ENCODE measurements at places on chromosomes 4 and X.

DNA sequence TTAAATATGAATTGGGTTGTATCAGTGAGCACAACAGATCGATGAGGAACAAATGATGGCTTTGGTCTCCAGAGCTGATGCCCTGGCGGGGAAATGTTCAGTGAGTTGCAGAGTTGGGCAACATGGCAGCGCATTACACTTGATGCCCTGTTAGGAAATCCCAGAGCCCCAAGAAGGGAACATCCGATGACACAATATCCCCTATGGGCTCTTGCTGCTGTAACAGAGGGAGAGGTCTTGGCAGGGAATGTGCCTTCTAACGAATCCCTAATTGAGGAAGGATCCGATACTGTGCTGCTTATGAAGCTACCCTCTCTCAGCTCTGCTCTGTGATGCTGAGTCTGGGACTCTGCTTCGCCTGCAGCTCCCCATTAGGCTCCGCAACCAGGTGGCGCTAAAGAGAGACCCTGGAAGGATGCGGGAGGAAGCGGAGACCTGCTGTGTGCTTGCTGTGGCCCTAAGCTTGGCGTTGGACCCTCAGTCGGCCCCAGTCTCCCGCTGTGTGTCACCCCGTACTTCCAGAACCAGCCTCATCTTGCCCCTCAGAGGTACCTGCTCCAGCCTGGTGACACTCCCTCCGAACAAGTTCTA is 38.9 kb downstream of the PDHA1 start:
- DNase-seq: no peak
- no peaks in the 10 kb centered on the region for H3K4me1 ChIP-seq
- no peak overlapping the region for H3K27ac ChIP-seq
- no peaks in the 10 kb centered on the region for H3K36me3 ChIP-seq
- H3K27me3 ChIP-seq: no peaks in the 10 kb centered on the region
- H3K4me3 ChIP-seq: no peak overlapping the region

DNA sequence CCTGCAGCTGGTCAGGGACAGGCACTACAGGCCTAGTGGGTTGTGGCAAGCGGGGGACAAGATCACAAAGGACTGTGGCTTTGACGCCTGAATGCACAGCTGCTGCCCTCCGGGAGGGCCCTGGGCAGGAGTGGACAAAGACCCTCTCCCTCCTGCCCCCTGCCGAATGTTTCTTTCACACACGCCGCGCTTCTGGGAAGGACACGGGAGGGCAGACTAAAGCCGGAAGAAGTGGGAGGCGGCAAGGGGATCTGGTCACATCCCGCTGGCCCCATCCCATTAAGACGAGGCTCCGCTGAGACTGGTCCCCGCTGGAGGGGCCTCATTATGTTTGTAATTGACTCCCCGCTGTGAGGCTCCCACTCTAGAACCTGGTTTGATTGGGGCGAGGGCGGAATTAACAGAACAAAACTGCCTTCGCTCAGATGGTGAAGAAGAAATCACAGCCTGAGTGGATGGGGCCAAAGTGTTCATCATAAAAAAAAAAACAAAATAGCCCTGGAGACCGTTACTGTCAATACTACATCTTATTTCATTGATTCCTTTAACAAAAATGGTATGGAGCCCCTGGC is 37.8 kb upstream of the PSAPL1 start:
- no peak overlapping the region for H3K4me3 ChIP-seq
- no peak for DNase-seq
- no peaks in the 10 kb centered on the region for H3K36me3 ChIP-seq
- H3K27ac ChIP-seq: no peak overlapping the region

DNA sequence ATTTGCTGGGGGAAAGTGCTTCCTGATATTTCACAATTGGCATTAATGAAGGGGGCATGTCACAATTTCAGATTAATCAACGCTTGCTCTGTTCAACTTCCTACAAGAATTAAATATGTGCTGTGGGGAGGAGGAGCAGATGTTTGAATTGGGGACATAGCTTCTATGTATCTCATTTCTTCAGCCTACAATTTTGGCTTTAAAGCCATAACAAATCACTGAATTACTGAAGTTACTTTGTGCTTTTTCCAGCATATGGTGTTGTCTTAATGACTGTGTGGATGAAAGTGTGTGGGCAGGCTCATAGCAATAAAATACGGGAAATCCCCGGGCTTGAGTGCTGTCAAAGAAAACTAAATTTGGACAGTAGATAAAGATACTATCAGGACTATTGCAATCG is 813 bp downstream of the TLR7 start:
- H3K36me3 ChIP-seq: no peaks in the 10 kb centered on the region
- DNase-seq: no peak
- no peaks in the 10 kb centered on the region for H3K27me3 ChIP-seq
- no peak overlapping the region for H3K27ac ChIP-seq

GRCh38 chr4:992297-993110 is 700 bp downstream of the SLC26A1 start:
- peaks cover 14% of the 10 kb centered on the region for H3K27me3 ChIP-seq
- no peaks in the 10 kb centered on the region for H3K36me3 ChIP-seq

GRCh38 chrX:49257846-49258748 is 6.4 kb downstream of the FOXP3 start:
- no peaks in the 10 kb centered on the region for H3K27me3 ChIP-seq
- no peaks in the 10 kb centered on the region for H3K36me3 ChIP-seq
- no peak overlapping the region for H3K4me3 ChIP-seq
- no peaks in the 10 kb centered on the region for H3K4me1 ChIP-seq

- DNase-seq: no peak
- H3K27me3 ChIP-seq: no peaks in the 10 kb centered on the region
- no peaks in the 10 kb centered on the region for H3K36me3 ChIP-seq
- H3K4me1 ChIP-seq: peaks cover 6% of the 10 kb centered on the region
- no peak overlapping the region for H3K27ac ChIP-seq
- no peak overlapping the region for H3K4me3 ChIP-seq
These were observed 61.6 kb upstream of the PRPS1 start for GRCh38 chrX:107566604-107567262.

DNA sequence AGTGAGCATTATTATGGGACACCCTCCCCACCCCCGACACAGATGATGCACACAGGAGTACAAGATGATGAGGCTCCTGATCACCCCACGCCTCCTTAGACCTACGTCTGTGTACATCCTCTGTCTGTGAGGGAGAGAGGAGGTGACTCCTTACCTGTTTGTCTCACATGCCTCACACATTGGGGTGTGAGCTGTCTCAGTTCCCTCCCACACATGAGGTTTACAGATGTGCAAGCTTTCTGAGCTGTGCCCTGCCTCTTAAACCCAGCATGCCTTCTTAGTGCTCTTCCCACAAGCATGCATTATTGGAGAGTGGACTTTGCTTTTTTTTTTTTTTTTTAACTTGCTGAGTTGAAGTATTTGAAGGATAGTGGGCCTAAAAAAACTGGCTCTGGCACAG is 76.7 kb downstream of the CLCN5 start:
- no peak overlapping the region for H3K27ac ChIP-seq
- no peak overlapping the region for H3K4me3 ChIP-seq
- no peaks in the 10 kb centered on the region for H3K36me3 ChIP-seq
- H3K27me3 ChIP-seq: no peaks in the 10 kb centered on the region
- H3K4me1 ChIP-seq: no peaks in the 10 kb centered on the region
- DNase-seq: no peak

DNA sequence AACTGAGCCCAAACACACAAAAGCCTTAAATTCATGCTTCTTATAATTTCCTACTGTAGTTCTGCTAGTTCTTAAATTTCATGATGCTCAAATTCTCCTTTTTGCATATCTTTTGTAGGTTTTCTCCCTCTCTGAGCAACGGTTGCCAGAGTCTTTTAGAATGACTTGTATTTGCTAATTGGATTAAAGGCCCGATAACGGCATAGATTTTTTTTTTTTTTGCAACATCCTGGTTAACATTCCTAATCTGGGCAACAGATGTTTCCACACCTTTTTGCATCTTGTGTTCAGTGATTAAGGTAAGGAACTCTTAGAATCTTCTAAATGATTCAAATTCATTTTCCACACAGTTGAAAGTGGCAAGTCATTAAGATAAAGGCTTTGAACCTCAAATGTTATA is 66.3 kb upstream of the ADGRG2 start:
- no peak for DNase-seq
- no peaks in the 10 kb centered on the region for H3K27me3 ChIP-seq
- H3K36me3 ChIP-seq: no peaks in the 10 kb centered on the region
- no peak overlapping the region for H3K27ac ChIP-seq
- H3K4me1 ChIP-seq: no peaks in the 10 kb centered on the region
- no peak overlapping the region for H3K4me3 ChIP-seq

GRCh38 chr4:80461412-80461811 is 125.9 kb downstream of the CFAP299 start:
- peaks cover 16% of the 10 kb centered on the region for H3K4me1 ChIP-seq
- no peak overlapping the region for H3K27ac ChIP-seq
- no peak for DNase-seq
- no peaks in the 10 kb centered on the region for H3K27me3 ChIP-seq
- no peaks in the 10 kb centered on the region for H3K36me3 ChIP-seq

GRCh38 chr4:37188100-37188499 is 56.4 kb upstream of the NWD2 start:
- H3K4me3 ChIP-seq: no peak overlapping the region
- H3K27ac ChIP-seq: no peak overlapping the region
- H3K27me3 ChIP-seq: no peaks in the 10 kb centered on the region
- no peaks in the 10 kb centered on the region for H3K4me1 ChIP-seq
